ENCODE measurements at places on chromosomes 4 and X.

DNA sequence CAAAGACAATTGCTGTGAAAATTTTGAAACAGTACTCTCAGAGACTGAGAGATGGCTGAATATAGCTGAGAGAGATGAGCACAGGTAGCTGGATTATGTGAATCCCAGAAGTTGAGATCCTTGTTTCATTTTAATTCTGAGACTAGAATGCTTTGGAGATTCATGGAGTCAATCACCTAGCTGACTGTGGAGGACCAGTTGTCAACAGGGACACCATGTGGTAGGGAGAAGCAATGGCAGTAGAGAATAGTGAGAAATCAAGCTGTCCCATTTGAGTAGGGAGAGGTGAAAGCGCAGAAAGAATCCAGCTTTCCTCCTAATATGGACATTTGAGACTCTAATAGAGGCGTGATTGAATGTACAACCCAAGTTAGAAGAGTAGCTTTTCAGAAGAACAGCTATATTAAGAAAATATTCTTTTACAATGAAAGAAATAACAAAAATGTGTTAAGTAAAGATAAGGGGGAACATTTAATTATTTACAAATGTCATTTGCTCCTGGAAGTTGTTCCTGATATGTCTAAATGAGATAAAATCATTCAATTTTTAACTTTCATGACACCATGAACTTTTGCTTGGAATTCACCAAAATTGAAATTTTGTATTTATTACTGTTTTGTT lies 30.3 kb upstream of the GLRB start:
- peak; percentile 45 for DNase-seq

DNA sequence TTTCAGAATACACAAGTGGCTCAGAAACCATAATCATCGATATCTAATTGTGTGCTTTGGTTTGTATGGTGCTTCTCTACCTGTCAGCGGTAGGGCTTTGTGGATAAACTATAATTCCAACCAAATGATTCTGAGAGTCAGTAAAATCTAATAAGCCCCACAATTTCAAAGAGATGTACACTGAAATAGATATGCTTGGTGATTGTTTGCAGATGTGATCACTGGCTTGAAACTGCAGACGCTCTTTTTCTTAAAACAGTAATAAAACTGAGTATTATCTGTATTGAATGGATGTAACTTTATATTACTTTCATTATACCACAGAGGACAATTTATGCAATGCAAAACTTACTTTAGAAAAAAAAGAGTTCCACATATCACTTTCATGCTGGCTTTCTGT lies 198.8 kb upstream of the ANXA10 start:
- no peak for DNase-seq

- DNase-seq = no peak
Measured at GRCh38 chr4:114547340-114548134, 51.1 kb upstream of the UGT8 start.

DNA sequence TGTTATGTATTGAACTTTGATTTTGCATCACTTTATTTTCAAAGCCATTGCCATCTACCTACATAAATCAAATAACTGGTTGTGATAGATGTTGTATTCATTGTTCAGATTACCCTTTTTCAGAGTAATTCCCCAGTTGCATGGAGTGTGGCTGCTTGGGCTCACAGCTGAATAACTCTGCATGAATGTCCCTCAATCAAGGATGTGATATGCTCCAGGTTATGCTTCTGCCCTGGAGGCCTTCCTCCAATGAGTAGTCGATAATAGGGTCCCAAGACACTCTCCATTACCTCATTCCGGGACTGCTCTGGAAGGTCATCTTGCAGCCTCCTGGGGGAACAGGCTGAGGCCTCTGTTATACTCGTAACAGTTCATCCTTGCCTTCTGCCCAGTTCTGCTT lies 251.8 kb downstream of the ADGRL3 start:
- DNase-seq = no peak

DNA sequence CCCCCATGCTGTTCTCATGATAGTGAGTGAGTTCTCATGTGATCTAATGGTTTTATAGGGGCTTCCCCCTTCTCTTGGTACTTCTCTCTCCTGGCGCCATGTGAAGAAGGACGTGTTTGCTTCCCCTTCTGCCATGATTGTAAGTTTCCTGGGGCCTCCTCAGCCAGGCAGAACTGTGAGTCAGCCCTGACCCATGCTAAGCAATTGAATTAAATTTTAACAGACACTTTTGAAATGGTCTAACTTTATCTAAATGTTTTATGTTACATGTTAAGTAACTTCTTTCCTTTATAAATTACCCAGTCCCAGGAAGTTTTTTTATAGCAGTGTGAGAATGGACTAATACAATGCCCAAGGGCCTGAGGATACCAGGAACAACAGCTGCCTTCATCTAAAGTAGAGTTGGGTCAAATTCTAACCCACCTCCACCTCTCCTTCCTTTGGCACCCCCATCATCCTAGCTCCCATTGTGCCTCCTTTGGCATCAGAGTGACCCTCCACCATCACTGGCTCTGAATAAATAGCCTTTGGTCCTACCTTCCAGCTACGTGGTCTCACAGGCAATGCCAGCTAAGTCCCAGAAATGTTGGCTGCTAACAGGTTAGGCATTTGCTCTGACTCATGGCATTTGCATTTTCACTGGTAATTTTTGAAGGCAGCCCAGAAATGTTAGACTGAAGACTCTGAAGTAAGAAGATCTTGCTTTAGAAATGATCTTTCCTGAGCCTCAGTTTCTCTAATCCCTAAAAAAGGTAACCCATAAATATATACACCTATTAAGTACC lies 182.1 kb downstream of the MOSPD2 start:
- no peak for DNase-seq

DNA sequence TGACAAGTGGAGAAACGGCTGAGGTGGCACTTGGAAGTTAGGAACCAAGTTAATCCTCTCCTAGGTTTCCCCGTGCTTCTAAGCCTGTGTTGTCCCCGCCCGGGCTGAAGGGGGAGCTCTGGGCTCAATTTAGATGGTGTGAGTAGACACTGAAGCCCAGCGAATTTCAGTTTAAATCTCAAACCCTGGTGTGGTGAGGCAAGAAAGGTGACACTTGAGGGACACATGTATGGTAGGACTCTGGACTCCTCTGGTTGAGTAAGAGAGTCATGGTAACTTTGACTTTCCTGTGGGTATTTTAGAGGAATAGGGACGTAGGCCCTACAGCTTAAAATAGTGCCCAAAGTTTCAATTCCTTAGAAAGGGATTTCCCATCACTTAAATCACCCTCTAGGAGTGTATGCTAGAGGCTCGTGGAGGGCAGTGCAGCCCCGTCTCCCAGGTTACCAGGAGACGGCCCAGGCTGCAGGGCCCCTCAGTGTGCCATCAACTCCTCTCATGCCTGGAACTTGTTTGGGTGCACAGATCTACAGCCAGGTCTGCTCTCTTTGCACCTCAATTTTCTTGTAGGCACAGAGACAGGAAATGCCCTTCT lies 24.0 kb downstream of the HAND2 start:
- peak; percentile 34 for DNase-seq

DNA sequence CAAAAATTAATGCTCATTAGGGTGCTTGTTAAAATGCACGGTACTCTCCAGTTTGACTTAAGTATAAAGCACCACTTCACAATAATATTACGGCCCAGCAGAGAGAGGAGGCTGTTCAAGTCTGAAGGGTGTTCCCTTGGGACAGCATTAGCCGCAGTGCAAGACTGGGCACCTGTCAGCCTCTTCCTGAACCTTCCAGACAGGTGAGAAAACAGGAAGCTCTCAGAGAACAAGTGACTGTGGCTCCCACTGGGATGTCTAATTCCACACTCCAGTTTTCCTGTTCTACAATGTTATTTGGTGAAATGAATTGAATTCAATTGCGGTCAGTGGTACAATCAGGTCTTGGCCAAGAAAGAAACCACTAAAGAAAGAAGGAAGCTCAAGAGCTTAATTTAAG lies 414.4 kb downstream of the SMARCA1 start:
- peak; percentile 93 for DNase-seq

DNA sequence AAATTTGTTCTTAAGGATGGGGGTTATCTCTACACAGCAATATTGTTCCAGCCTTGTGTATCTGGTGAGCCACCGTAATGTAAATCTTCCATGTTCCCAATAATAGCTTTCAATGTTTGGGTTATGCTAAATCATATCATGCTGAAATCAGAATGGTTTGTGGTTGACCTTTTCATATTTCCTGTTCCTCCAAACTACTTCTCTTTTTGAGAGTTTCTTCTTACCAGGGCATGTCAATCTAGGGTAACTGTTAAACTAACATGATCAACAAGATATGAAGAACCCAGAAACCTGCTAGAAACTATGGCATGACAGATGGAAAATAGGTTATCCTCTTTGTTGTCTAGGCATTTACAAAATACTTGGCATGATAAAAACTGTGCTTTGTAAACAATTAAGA lies 22.0 kb downstream of the TNMD start:
- no peak for DNase-seq

DNA sequence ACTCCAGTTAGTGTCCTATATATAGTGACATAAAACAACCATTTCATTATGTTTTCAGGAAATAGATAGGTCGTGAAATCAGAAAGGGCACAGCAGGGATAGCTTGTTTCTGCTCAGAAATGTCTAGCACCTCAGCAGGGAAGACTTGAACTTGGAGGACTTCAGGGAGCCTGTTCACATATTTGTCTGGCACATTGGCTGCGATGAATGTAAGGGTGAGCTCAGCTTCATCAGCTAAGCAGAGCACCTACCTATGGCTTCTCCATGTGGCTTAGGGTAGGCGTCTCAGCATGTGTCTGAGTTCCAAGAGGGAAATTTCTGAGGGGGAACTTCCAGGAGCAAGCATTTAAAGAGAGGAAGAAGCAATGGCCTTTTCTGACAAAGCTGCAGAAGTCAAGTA lies 126.2 kb downstream of the PCDH10 start:
- no peak for DNase-seq

- no peak for DNase-seq
Measured at GRCh38 chr4:70099206-70099605, 49.0 kb downstream of the HTN1 start.

- no peak for DNase-seq
Measured at GRCh38 chr4:60897415-60897814, 302.7 kb upstream of the ADGRL3 start.

DNA sequence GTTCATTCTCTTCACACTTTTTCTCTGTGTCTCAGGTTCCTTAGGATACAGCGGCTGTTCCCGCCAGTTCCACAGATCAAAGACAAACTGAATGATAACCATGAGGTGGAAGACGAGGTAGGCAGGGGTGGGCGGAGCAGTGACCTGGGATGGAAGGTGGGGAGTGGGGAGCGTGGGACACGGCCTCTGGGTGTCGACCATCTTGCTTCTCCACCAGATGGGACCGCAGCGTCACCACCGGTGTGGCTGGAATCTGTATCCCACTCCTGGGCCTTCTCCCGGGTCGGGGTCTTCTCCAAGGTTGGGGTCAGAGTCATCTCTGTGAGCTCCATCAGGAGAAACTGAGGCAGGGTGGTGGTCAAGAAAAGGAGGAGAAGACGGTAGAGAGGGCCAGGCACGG lies 31.2 kb upstream of the IL3RA start:
- DNase-seq = no peak

DNA sequence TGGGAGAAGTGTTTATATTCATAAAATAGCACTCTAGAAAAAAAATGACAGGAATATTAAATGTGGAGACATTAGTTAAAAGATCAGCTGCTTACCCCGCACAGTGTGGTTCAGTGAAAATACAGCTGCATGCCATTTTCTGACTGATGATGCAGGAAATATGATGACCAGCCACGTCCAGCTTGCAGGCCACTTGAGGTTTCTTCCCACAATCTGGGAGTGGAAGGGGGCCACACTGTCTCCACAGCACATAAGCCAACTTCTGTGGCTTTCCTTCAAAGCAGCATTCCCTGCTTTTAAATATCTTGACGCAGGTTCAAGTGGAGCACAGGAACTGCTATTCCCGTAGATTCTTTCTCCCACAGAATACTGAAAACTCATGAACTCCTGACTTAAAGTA lies 173.4 kb upstream of the GALNT7 start:
- DNase-seq = no peak

DNA sequence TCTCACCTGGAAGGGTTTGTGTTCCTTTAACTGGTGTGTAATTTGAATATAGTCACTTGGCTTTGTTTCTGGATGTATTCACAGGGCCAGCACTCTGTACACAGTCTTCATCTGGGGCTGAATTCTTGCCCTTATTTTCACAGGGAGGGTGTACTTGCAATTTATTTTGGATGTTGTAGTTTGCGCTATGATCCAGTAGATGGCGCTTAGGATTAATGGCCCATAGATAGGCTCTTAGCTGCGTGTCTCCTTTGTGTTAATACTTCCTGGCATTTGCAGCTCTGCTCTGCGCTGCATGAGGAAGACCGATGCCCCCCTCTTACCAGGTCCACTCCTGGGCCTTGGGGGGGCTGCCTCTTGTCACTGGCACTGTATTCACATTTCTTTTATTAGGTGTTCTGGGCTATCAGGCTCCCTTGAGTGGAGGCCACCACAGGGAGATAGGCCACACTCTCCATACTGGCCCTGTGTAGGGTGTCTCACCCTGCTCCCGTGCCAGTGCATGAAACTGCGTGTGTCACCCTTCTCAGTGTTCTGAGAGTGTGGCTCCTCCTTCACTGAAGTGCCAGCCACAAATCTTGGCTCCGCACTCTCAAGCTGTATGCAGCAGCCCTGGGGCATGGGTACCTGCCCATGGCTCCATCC lies 562.2 kb downstream of the ZIC3 start:
- peak; percentile 49 for DNase-seq

GRCh38 chr4:45062935-45063545 lies 336.7 kb upstream of the GNPDA2 start:
- no peak for DNase-seq

GRCh38 chr4:40119344-40119743 lies 62.7 kb downstream of the N4BP2 start:
- no peak for DNase-seq

DNA sequence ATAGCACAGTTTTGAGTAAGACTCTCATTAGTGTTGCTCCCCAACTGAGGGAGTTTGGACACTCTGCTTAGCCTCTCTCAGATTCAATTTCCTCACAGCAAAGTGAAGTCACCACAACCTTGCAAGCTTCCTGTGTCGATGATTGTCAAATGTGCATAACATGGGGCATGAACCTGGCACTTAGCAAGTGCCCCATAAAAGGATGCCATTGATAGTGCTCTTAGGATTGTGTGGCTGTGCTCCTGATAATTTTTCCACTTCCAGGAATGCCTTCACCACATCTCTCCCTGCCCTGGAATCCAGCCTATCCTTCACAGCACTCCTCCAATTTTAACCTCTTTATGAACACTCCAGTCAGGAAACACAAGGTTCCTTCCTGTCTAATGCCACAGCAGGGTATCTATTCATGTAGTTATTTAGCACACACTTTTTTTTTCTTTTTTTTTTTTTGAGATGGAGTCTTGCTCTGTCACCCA lies 309.4 kb downstream of the PPP3CA start:
- no peak for DNase-seq

GRCh38 chr4:77819404-77819842 lies 255 bp upstream of the CNOT6L start:
- DNase-seq = no peak

DNA sequence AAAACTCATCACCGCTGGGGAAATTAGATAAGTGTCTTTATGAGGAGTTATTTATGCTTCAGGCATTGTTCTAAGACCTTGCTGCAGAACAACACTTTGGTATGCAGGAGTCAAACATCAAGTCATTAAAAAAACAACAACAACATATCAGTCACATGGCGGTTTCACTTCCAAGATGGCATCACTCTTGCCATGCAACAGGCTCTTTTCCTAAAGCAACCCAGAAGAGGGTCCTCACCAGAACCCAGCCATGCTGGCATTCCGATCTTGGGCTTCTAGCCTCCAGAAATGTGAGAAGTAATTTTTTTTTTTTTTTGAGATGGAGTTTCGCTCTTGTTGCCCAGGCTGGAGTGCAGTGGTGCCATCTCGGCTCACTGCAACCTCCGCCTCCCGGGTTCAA lies 8.7 kb upstream of the RBMX start:
- no peak for DNase-seq
